A375 (cell line): ENCODE measurements at places on chromosomes 5 and 9. TPM values are rescaled to one million over a fixed set of nuclear protein-coding genes. Genes with fewer than 3 reads are reported as not detected.

The SHISAL2B gene
- not detected in 2 replicates for total RNA-seq

The ANKRD34B gene
- total RNA-seq: not detected in 2 replicates

The TBC1D13 gene
- total RNA-seq: 11.1 and 12.6 TPM in 2 replicates

The DOCK8 gene
- 1.5 and 1.9 TPM in 2 replicates for total RNA-seq

The PPP3R2 gene
- total RNA-seq: not detected in 2 replicates

The BAAT gene
- 0.05 and 0.08 TPM in 2 replicates for total RNA-seq

The SLC6A7 gene
- total RNA-seq: not detected in 2 replicates

The PRUNE2 gene
- total RNA-seq: 0.16 and 0.38 TPM in 2 replicates

The DMRTA1 gene
- 11.7 and 12.2 TPM in 2 replicates for total RNA-seq

The PAX5 gene
- not detected in 2 replicates for total RNA-seq

The SEMA5A gene
- total RNA-seq: 0.08 and 0.13 TPM in 2 replicates
